AG04449 (cell line): ENCODE measurements at places on chromosomes 11 and 22.

- no peak for DNase-seq
Measured at GRCh38 chr11:64122411-64123410, 43.2 kb downstream of the MACROD1 start.

- DNase-seq: no peak
Measured at GRCh38 chr11:38667359-38667758, 2069.3 kb upstream of the RAG2 start.

DNA sequence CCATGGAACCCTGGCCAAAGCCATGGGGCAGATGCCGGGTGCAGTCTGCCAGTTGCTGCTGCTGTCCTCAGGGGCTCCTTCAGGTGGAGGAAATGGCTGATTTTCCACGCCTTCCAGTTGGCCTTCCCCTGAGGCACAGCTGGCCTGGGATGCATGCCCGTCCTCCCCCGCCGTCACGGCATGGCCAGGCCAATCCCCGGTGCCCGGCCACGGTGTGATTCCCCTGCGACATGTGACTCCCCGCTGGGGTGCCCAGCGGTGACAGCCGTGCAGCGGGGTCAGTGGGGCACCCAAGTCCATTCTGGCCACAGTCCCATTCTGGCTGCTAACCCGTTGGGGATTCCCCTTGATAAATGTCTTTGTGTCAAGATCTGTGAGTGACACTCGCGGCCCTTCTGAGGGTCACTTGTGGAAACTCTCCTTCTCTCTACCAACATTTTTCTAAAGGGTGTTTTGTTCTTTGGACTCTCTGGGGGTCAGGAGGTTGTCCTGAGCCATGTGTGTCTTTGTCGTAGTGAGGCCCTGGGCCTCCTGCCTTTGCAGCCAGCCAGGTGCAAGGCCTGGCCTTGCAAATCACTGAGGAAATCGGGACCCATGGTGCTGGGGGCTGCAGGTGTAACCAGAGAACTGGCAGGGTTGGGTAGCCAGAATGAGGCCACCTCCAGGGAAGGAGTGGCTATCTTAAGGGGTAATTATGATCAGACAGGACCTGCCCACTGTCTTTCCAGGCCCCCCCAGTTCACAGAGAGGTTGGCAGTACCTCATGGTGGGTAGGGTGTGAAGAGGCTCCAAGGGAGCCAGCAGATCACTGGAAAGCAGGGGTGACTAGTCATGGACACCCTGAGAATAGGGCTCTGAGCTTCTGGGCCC, 37.1 kb downstream of the KCNQ1OT1 start:
- DNase-seq: no peak

DNA sequence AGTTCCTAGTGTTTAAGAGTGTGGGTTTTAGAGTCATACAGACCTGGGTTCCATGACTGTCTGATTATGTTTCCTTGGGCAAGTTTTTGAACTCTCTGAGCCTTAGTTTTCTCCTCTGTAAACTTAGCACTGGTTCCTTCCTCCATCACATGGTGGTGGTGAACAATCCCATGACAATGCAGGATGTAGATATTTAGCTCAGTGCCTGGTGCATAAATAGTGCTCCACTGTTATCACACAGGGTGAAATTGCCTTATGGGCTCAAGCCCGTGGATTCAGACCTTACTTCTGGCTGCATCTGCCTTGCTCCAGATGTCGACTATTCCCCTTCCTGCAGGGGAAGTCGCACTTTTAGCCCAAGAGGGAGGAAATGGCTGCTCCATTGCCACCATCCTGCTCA, 62.7 kb downstream of the LDLRAD3 start:
- DNase-seq: no peak

- no peak for DNase-seq
Measured at GRCh38 chr11:123363556-123363955, 66.5 kb upstream of the GRAMD1B start.

- DNase-seq: no peak
Measured at GRCh38 chr11:61061081-61061826, 41.0 kb upstream of the CD5 start.

DNA sequence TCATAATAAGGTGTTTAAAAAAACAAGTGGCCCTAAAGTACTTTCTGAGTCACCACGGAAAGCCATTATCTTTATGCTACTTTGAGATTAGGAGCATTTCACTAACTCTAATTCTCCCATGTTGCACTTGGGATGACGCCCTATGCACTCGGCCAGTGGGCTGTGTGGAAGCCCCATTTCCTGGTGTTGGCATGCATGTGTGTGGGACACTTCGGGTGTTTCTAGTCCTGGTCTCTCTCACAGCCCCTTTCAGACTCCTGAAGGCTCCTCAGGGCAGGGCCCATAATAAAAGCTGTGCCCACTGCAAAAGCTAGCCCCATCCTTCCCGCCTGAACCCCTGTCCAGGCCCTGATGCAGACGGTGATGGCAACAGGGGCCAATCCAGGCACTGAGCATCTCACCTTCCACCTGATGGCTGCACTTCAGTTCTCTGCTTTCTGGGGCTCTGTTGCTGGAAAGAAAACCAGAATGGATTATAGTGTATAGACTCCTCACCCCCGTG, 14.9 kb upstream of the FXYD2 start:
- no peak for DNase-seq

- no peak for DNase-seq
Measured at GRCh38 chr11:707817-708420, 1.9 kb downstream of the EPS8L2 start.

DNA sequence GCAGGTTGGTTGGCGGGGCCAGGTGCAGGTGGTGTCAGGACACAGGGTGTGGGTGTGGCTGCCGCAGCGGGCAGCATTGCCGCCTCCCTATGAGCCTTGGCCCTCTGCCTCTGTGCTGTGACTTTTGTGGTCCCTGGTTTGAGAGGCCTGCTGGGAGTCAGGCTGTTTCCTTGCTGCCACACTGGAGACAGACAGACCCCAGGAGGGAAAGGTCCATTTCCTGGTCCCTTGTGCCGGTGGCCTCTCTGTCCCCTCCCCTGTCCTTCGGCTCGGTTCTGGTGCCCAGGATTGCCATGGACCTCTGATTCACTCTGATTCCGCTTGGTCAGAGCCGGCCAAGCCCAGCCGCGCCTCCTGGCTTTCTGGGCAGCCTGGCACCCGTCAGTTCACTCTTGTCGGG, 196.9 kb downstream of the TBC1D22A start:
- DNase-seq: no peak

- no peak for DNase-seq
Measured at GRCh38 chr11:113436672-113437252, 38.4 kb downstream of the DRD2 start.

DNA sequence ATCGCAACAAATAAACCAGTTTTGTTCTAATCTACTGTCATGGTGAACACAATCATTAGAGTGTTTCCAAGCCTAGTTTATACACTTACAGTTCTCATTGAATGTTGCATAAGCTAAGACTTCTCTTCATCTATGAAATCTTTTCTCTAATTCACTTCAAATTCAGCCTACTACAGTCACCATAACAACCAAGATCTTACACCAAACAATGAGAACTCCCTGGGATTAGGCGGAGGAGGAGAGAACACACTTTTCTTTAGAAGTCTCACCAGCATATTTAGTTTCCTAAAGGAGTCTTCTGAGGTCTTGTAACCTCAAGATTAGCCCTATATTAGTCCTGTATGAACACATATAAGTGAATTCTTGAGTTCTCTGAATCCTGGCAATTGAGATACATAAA, 1889.7 kb downstream of the LRRC4C start:
- DNase-seq: no peak

GRCh38 chr11:69076129-69076791, 27.5 kb downstream of the TPCN2 start:
- DNase-seq: no peak

GRCh38 chr11:72788241-72788640, 5.6 kb downstream of the STARD10 start:
- no peak for DNase-seq

- peak; percentile 28 for DNase-seq
Measured at GRCh38 chr11:84558085-84558905, 1068.8 kb downstream of the DLG2 start.

- DNase-seq: no peak
Measured at GRCh38 chr11:64259533-64260067, 8.3 kb downstream of the PLCB3 start.

DNA sequence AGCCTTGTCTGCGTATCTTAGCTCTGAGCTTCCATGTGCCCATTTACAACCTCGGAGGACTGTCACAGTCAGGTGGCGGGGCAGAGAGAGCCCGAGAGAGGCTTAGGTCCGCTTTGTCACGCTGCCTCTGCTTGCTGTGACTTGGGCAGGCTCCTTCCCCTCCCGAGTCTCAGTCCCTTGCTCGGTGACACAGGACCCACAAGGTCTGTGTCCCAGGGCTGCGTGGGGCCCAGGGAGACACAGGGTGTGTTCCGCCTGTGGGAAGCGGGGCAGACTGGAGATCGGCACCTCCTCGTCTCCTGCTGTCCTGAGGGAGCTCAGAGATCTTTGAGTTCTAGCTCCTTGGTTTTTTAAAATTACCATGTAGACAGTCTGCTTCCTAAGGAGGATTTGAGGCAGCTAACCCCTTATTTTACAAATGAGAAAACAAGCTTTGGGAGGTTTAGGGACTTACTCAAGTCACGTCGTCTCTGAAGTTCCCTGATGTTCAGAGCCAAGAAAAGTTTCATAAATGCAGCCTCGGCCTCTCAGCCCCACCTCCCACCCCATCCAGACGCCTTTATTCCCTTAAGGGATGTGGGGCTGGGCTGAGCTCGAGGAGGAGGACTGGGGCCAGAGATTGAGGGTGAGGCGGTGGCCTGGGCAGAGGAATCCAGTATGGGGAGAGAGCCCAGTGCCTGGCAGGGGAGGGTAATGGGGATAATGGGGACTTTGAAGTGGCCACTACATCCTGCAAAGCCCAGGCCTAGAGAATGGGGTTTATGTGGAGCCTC, 103.6 kb downstream of the NECTIN1 start:
- DNase-seq: no peak

- no peak for DNase-seq
Measured at GRCh38 chr11:32231909-32232493, 141.1 kb downstream of the RCN1 start.

- no peak for DNase-seq
Measured at GRCh38 chr11:23087407-23087806, 227.1 kb upstream of the CCDC179 start.

GRCh38 chr11:124759266-124760204, 2.6 kb downstream of the ESAM start:
- DNase-seq: no peak

DNA sequence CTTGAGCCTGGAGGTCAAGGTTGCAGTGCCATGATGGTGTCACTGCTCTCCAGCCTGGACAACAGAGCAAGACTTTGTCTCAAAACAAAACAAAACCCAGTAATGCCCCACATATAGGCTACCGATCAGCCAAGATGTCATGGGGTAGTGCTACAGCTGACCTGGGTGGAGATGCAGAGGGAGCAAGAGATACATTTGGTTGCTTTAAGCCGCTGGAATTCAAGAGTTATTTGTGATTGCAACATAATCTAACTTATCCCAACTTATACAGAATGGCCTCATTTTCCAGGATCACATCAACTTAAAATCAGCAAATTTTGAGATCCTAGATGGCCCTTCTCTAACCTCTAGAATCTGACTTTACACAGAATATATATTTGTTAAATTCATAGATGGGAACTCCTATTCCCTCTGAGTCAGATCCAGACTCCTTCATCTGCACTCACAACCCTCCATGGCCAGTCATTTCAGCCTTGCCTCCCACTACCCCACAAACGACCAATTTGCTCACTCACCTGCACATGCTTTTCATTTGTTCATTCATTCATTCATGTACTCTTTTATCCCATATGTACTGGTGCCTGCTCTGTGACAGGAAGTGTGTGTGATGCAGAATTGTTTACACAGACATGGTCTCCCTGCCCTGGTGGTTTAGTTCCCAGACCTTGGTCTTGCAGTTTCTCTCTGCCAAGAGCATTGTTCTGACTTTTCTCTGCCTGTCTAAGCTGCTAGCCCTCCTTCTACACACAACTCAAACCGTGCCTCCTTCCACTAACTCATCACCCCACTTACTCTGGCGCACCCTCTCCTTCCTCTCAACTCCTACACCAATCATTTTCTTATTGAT, 24.1 kb upstream of the APLNR start:
- DNase-seq: no peak

DNA sequence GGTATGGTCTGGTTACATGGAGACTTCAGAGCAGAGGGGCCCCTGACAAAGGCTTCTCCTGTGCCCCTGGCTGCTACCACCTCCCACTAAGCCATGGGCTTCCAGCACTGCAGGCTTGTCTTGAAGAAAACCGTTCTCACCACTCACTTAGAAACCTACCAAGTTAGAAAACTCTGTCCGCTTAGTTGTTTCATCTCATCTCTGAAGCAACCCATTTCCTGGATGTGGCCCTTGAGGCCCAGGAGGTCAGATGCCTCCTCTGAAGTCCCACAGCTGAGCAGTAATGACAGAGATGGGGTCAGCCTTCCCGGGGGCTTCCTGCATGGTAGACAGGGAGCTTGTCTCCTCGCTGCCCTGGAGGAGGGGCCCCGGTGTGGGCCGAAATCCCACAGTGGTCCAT, 12.9 kb downstream of the CSF2RB start:
- no peak for DNase-seq

DNA sequence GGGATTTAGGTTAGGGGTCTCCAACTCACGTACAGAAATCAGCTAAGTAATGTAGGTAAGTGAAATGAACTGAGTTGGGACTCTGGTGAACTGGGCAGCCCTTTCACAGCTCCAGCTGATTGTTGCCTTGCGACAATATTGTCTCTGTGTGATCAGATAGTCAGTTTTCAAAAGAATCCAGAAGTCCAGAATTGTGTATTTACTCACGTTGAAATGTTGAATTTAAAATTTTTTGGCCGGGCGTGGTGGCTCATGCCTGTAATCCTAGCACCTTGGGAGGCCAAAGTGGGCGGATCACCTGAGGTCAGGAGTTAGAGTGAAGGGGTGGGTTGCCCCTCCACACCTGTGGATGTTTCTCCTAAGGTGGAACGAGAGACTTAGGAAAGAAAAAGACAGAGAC, 18.8 kb upstream of the WDR74 start:
- no peak for DNase-seq

DNA sequence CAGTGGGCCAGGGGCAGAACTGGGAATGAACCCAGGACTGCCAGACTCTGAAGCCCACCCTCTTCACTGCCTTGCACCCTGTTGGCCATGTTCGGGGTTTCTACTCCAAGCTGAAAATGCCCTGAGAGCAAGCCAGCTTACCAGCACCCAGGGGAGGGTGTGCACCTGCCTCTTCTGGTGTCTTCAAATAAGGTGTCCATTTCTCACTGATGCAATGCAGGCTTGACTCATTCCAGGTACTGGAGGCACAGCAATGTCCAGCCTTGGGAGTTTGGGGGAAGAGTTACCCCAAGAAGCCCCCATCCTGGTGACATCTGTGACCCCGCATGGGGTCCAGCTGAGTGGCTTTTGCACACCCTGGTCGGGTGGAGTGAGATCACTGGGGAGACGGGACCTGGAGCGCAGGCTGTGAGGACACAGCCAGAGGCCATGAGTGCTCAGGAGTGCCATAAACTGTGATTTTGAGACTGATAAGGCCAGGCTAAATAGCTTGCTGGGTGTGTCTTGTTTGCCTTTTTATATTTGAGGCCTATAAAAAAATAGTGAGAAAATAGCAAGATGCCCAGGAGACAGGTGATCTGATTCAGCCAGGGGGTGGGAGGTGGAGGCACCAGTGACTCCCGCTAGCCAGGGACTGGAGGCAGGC, 4.6 kb upstream of the CERK start:
- no peak for DNase-seq

GRCh38 chr11:72423840-72424239, 10.5 kb downstream of the CLPB start:
- no peak for DNase-seq

GRCh38 chr22:26642465-26643417, 14.6 kb upstream of the MIAT start:
- no peak for DNase-seq
